Naive thymus-derived CD8-positive, alpha-beta T cell (primary cell): ENCODE measurements at places on chromosomes 12 and 14.

GRCh38 chr14:101469382-101470247, 91.7 kb upstream of the DIO3 start:
- H3K27ac ChIP-seq: no peak overlapping the region
- H3K27me3 ChIP-seq: peaks cover 28% of the 10 kb centered on the region
- no peaks in the 10 kb centered on the region for H3K4me1 ChIP-seq
- DNase-seq: no peak
- no peaks in the 10 kb centered on the region for H3K36me3 ChIP-seq

- H3K4me3 ChIP-seq: no peak overlapping the region
- no peak for DNase-seq
- peaks cover 42% of the 10 kb centered on the region for H3K36me3 ChIP-seq
- H3K4me1 ChIP-seq: peaks cover 28% of the 10 kb centered on the region
These were observed 11.5 kb downstream of the PTGER2 start for GRCh38 chr14:52325630-52326029.

GRCh38 chr14:76428611-76429010, 52.7 kb downstream of the ESRRB start:
- H3K4me1 ChIP-seq: no peaks in the 10 kb centered on the region
- H3K27me3 ChIP-seq: peaks cover 26% of the 10 kb centered on the region
- H3K36me3 ChIP-seq: no peaks in the 10 kb centered on the region
- H3K4me3 ChIP-seq: no peak overlapping the region

DNA sequence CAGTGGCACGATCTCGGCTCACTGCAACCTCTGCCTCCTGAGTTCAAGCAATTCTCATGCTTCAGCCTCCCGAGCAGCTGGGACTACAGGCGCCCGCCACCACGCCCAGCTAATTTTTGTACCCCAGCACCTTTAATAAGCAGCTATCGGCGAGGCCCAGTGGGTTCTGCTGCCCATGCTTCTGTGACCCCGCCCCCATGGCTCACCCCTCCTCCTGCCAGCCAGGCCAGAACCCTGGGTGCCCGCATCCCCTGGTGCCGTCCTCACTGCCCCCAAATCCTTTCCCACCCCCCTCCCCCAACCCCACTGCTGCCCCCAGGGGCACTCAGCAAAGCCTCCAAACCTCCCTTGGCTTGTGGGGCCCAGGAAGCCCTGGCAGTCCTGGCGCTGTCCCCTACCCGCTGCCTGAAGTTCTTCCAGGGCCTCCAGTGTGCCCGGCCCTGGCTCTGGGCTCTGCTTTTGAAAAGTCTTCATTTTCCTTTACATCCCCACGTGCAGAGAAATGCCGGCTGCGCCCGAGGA, 14.5 kb downstream of the BAG5 start:
- no peaks in the 10 kb centered on the region for H3K27me3 ChIP-seq
- H3K27ac ChIP-seq: no peak overlapping the region
- no peaks in the 10 kb centered on the region for H3K36me3 ChIP-seq
- no peaks in the 10 kb centered on the region for H3K4me1 ChIP-seq
